NCI-H2227 treated with DMSO at 0.1 percent for 48 hours (cell line): ENCODE measurements at places on chromosomes 5 and 9.
A peak's percentile ranks its signal among the peaks of the same experiment; 100 is the strongest.

DNA sequence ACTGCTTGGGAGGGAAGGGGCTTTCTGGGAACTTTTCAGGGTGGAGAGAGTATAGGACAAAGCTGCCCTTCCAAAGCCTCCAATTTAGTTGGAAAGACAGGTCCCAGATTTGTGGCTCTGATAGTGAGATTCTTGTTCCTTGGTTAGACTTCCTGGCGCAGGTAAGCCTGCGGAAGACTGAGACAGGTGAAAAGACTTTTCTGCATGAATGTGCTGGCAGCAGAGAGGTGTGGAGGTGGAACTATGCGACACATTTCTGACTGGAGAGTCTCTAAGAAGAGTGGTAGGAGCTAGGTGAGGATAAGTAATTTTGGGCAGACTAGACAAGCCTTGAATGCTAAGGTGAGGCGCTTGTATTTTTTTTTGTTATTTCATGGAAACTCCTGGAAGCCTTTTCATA lies 29.9 kb downstream of the NANS start:
- no peak for DNase-seq

DNA sequence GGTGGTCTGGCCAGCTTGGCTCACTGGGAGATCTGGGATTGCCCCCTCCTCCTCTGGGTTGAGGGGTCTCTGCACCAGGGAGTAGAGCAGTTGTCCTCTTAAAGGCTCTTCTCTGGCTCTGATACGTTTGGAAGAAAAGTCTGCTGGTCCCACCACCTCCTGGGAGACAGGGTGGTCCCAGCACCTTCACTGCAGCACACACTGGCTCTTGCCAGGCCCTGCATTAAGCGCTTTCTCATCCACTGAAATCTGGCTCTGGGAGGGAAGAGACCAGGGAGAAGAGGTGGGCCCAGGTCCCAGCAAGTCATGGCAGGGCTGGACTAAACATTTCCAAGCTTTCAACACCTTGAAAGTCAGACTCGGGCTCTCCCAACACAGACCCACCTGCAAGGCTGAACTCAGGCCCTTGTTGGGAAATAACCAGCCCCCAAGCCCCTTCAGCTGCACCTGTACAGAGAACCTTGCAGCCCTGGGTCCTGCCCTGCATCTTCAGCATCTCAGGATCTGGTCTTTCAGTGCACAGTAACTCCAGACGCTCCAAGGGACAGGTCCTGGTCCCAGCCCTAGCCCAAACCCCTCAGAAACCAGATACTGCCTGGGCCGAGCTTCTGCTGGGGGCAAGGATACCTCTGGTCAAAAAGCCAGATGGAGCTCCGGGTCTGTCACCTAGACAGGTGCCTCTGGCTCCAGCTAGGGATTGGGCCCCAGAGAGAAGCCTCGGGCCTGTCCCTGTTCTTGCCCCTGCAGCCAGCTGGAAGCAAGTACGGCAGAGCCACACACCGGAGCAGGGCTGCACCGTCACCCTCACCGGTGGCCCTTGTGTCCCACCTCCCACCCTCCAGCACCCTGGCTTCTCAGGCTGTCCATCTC lies 134.5 kb downstream of the DAB2IP start:
- DNase-seq: no peak

- no peak for DNase-seq
These were observed 37.3 kb downstream of the SPIN1 start for GRCh38 chr9:88425538-88425950.

- DNase-seq: no peak
These were observed 163.8 kb upstream of the TBC1D2 start for GRCh38 chr9:98419260-98419603.

- no peak for DNase-seq
These were observed 42.1 kb downstream of the TMOD1 start for GRCh38 chr9:97543561-97543960.

GRCh38 chr9:123639743-123640142 lies 283.7 kb downstream of the CRB2 start:
- no peak for DNase-seq

DNA sequence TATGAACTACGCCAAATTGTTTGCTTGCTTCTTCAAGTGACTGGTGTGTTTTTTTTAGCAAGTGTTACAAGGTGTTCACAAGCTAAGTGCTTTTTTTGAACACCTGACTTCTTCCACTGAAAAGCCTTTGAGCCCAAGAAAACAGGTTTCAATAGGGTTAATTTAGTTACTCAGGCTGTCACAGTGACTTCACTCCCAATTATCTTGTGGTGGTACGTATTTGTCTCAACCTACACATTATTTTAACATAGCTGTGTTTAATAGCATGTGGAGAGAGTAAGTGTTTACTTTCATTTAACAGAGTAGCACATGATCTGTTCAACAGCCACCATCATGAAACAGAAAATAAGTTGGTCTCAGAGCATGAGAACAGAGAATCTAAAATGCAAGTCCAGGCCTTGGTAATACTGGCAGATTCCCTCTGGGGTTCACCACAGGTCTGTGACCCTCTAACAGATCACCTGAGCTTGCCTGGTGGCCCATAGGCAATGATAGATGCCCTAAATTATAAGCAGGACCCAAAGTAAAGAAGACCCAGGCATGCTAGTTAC lies 267.7 kb upstream of the SMARCA2 start:
- no peak for DNase-seq

- no peak for DNase-seq
These were observed 175.0 kb upstream of the ISL1 start for GRCh38 chr5:51208296-51208695.

DNA sequence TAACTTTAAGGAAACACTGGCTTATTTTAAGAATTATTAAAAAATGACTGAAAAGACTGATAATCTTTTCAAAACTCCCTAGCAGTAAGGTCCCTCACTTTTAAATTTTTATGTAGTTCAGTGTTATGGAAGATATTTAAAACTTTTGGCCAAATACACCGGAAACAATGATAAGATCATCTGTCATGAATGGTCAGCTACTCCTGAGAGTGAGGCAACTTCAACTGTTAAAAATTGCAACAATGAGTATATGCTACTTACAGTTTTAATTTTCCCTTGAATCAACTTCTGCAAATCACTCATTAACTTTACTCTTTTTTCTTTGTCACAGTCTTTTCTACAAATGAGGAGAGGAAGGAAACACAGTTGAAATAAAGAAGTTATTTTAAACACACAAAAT lies 10.8 kb downstream of the PUM3 start:
- DNase-seq: no peak

GRCh38 chr5:5347442-5347841 lies 75.0 kb upstream of the ICE1 start:
- DNase-seq: no peak

GRCh38 chr5:137361280-137361679 lies 137.8 kb downstream of the SPOCK1 start:
- DNase-seq: no peak

DNA sequence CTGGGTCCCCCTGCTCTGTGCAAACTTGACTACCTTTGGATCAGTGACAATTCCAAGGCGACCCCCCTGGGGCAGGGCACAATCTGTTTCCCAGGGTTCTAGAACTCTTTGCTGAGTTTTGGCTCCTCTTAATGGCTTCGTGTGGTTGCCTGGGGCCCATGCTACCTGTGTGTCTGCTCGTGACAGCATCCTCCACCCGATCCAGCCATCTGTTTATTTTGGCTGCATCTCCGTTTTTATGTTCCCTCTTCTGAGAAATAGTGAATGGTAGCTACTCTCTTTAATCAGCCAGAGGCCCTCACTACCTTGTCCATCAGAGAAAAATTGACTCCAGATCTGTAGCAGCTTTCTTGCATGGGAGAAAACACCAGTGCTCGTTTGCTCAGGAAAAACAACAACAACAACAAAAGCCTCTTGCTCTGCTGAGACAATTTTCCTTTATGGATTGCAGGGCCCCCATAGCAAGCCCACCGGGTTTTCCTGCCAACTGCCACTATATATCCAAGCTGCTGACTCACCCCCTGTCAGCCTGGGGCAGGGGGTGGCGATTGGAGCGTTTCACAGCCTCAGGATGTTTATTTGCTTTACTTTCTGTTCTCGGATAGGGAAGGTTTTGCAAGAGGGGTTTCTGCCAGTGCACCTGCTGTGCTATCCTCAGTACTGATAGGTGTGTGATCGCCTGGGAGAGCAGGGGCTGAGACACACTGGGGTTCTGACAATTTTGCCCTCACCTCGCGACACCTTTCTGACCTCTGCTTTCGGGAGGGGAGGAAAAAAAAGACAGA lies 607.8 kb downstream of the BNC2 start:
- DNase-seq: no peak

- DNase-seq: no peak
These were observed 12.2 kb downstream of the RNF130 start for GRCh38 chr5:180059326-180059725.

DNA sequence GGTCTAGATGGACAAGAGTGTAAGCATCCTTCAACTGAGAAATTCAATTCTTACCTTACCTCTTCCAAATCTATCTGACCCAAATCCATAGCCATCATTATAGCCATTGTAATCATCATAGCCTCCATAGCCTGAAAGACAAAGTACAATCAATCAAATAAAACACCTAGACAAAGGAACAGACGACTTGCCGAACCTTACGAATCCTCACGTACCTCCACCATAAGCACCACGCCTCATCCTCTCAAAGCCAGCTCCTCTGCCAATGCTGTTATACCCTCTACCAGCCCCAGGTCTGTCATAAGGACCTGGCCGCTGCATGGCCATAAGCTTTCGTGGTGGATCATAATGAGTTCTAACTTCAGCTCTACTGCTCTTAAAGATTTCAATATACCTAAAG lies 5.5 kb downstream of the HNRNPH1 start:
- no peak for DNase-seq

DNA sequence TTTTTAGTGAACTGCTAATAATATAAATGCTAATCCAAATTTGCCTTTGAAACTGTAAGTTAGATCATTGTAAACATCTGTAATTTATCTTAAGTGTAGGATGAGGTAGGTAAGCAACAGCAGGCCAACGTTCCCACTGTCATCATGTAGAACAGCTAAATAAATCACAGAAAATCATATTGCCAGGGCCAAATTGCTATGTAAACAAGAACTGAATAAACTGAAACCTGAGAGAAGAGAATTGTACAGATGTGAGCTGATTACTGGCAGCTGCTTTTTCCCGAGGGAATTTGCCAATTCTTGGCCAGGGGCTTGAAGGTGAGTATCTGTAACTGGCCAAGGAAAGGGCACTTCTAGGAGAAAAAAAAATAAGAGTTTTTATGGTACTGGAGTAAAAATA lies 97.6 kb downstream of the CDH10 start:
- peak; percentile 91 for DNase-seq
